SW 1271 (cell line): ENCODE measurements at places on chromosomes 11 and 22.
A peak's percentile ranks its signal among the peaks of the same experiment; 100 is the strongest.

DNA sequence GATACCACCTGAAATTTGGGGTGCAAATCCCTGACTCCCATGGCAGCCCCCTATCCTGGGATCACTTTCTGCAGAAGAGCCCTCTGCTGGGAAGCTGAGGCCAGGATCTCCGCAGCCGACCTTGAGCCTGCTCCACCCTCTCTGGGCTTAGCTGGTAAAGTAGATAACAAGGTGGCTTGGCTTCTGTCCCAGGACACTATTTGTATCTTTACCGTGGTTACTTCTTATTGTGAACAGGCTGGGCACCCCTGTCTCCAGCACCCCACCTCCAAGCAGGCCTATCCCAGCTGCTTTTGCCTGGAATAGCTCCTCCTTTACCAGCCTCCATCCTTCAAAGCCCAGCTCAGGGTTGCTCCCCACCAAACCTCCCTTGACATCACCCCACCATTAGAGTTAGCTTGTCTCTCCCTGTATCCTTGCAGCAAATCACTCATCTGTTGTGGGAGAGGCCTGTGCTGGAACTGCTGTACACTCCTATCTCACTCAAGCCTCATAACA, 35.2 kb upstream of the P2RY2 start:
- no peak for DNase-seq

DNA sequence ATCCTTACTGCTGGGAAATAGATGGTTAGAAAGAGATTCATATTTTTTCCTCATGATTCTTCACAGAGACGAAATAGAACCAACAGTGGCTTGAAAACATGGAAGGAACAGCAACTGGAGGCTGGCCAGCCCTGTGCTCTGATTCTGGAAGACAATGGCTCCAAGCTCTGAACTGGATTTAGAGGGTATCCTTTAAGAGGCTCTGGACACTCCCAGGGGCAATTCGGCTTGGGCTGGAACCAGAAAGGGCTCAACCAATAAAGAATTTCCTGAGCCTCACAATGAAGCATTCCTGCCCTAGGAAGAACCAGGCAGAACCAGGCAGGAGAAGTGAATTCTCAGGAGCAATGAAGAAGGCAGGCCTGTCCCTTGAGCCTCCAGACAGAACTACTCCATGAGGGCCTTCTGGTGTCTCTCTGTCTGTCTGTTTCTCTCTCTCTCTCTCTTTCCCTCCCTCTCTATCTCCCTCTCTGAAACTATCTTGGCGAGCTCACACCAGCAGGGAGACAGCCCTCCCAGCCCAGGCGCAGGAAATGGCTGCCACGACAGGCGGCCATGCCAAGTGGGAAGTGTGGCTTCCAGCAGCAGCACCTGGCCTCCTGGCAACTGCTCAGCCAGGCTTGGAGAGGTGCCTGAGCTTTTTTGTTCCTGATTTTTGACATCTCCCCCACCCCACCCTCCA, 93.3 kb downstream of the RCN1 start:
- no peak for DNase-seq

DNA sequence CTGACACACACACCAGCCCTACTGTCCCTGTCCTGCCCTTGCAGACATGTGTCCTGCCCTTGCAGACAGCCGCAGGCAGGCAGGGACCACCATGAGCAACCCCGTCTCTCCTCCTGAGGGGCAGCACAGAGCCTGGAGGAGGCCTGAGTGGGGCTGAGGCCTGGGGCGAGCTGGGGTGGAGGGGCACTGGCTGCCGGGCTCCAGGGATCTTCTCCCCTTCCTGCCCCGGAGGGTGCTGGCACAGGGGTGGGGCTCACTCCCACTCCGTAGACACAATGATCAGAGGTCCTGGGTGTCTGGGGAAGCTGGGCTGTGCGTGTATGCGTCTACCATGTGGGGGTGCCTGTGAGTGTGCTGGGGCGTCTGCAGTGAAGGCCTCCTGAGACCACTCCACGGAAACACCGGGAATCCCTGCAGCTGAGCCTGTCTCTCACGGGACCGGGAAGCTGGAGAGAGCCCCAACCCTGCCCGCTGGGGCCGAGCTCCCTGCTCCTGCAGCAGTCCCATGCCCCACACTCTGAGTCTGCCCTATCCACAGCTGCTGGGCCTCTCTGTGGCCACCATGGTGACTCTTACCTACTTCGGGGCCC, 588 bp downstream of the TSPAN32 start:
- DNase-seq, result no peak

DNA sequence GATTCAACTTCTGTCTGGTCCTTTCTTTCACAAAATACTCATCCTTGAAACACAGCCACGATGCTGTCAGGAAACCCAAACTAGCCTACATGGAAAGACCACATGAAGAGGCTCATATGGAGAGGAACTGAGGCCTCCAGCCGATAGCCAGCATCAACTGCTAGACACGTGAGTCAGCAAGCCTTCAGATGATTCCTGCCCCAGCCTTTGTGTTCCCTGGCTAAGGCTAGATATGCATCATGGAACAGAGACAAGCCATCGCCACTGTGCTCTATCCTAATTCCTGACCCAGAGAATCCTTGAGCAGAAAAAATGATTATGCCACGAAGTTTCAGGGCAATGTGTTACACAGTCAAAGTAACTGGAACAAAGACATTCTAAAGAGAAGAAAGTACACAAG, 75.5 kb downstream of the ENTHD1 start:
- DNase-seq, result no peak

- DNase-seq, result no peak
Measured at GRCh38 chr22:20039683-20040325, 18.9 kb downstream of the TANGO2 start.

DNA sequence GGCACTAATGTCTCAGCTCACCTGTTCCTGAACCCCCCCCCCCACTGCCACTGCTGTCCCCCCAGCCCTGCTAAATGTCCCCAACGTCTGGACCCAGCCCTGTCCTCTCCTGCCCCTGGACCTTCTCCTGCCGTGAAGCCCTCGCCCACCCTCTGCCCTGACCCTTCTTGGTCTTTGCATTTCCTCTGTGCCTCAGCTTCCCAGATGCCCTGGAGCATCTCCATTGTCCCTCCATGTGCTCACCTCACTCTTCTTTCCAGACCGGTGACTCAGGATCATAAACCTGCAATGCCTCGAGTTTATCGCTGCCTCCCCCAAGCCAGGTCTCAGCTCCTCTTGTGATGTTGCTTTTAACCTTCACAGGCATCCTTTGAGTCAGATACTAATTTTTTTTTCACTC, 416.4 kb downstream of the BRD1 start:
- DNase-seq, result no peak

DNA sequence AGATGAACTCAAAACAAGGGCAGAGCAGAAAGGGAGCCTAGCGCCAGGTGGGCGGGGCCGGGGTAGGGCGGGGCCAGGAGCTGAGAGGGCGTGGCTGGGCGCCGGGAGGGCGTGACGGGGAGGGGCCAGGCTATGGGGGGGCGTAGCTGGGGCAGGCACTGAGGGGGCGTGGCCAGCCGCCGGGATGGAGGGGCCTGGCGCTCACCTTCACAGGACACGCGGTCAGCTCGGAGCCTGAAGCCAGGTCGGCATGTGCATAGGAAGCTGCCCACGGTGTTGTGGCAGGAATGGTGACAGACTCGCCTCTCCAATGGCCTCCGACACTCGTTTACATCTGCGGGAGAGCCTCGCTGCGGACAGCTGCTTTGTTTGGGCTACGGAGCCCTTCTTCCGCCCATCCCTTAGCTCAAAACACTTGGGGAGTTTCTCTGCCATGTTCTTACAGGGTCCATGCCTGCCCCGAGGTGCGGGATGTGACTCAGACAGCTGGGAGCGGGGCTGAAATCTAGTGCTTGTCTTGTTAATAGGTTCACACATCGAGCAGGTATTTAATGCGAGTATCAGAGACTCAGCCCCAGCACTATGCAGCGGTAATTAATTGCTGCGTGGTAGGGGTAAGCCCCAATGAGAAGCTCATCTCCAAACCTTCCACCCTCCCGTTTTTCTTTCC, 13.4 kb downstream of the VWCE start:
- DNase-seq, result no peak

GRCh38 chr11:57675176-57675941, 7.4 kb downstream of the ZDHHC5 start:
- DNase-seq, result no peak

- no peak for DNase-seq
Measured at GRCh38 chr22:49838771-49839717, 11.4 kb upstream of the BRD1 start.

- DNase-seq, result no peak
Measured at GRCh38 chr11:25596701-25597100, 735.2 kb upstream of the ANO3 start.

GRCh38 chr11:34468209-34468841, 29.6 kb downstream of the CAT start:
- no peak for DNase-seq

- DNase-seq, result no peak
Measured at GRCh38 chr22:45090497-45090910, 73.2 kb upstream of the NUP50 start.

GRCh38 chr11:12110714-12111548, 541 bp downstream of the MICAL2 start:
- peak; percentile 47 for DNase-seq

GRCh38 chr22:24952837-24953383, 394 bp downstream of the KIAA1671 start:
- DNase-seq, result no peak

- DNase-seq, result no peak
Measured at GRCh38 chr11:111691741-111692140, 74.4 kb downstream of the PPP2R1B start.

- DNase-seq, result no peak
Measured at GRCh38 chr11:44885065-44885810, 65.4 kb downstream of the TP53I11 start.

DNA sequence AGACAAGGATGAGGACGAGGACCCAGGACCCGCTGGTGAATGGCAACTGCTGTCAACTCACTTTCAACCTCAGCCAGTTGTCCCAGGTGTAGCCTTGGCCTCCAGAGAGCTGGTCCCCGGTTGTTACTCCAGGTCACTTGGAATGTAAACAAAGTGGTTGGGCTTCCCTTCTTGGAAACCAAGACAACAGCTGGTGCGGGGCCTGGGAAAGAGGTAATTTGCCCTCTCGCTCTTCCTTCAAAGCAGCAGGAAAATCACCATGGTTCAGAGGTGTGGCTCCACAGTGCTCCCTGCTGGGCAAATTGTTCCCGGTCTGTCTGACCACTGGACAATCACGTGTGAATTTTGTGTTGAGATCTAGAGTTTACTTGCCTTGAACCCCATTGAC, 15.0 kb downstream of the SLC1A2 start:
- no peak for DNase-seq

DNA sequence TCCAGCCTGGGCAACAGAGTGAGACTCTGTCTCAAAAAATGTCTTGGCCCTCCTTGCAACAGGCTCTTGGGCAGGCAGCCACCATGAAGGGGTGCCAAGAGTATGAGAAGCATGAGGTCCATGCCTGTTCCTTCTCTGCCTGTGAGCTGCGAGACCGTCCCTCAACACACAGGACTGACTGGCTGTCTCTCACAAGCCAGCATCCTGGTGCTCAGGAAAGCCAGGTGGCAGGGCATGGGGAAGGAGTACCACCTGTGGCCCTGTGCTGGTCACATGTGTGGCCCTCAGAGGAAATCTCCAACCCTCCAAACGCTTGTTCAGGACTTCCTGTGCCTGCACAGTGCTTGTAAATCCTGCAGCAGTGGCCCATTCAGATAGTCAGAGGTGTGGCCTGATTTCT, 83.2 kb downstream of the ATXN10 start:
- DNase-seq, result no peak

- DNase-seq, result no peak
Measured at GRCh38 chr11:67366961-67367760, 6.2 kb downstream of the CLCF1 start.

GRCh38 chr11:47572715-47573255, 6.0 kb downstream of the KBTBD4 start:
- no peak for DNase-seq

- no peak for DNase-seq
Measured at GRCh38 chr11:132744771-132745170, 787.5 kb downstream of the OPCML start.

GRCh38 chr22:41364955-41365354, 16.8 kb upstream of the TEF start:
- DNase-seq, result no peak

- no peak for DNase-seq
Measured at GRCh38 chr11:127458561-127458960, 458.0 kb upstream of the KIRREL3 start.

GRCh38 chr22:48737461-48738203, 1090.0 kb downstream of the BRD1 start:
- DNase-seq, result no peak

GRCh38 chr11:66242095-66242765, 26.2 kb upstream of the RAB1B start:
- DNase-seq, result no peak

DNA sequence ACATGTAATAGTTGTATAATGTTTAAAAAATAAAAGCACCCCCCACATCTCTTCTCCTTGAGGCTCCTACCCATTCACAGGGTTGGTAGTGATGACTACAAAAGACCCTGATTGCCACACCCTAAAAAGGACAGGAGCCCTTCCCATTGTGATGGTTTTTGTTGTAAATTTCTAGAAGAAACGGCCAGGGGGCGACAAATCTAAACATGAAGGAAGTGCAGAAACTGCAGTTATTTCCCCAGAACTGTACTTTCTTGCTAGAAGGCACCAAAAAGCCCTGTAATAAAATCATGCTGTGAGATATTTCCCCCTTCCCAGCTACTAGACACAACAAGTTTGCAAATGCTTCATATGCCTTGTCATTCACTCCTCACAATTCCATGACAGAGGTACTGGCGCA, 10.8 kb downstream of the PRR5L start:
- DNase-seq, result no peak

GRCh38 chr11:1150769-1151365, 6.9 kb upstream of the MUC5AC start:
- no peak for DNase-seq

GRCh38 chr11:65595543-65596281, at the start of gene KCNK7:
KCNK7 (minus strand) TSS chr11:65595800; CDS start chr11:65595772, 28 bp downstream.
- no peak for DNase-seq

DNA sequence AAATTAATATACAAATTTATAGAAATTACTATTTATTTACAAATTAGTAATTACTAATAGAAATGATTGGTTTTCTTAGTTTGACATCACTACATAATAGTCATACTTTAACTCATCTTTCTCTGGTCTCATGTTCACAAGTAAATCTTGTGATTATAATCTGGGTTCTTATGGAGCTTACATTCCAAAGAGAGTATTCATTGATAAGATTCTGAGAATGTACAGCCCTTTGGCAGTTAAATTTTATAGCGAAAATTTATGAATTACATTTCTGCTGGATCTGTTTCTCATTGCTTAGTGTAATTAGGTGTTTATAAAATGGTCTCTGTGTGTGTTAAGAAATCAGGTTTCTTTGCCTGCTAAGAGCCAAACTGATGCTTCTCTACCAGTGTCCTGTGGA, 175.2 kb downstream of the TMEM135 start:
- DNase-seq, result no peak

GRCh38 chr11:67548555-67549110, 25.4 kb upstream of the CABP2 start:
- no peak for DNase-seq

GRCh38 chr11:105612771-105613170, 2.9 kb downstream of the GRIA4 start:
- no peak for DNase-seq

DNA sequence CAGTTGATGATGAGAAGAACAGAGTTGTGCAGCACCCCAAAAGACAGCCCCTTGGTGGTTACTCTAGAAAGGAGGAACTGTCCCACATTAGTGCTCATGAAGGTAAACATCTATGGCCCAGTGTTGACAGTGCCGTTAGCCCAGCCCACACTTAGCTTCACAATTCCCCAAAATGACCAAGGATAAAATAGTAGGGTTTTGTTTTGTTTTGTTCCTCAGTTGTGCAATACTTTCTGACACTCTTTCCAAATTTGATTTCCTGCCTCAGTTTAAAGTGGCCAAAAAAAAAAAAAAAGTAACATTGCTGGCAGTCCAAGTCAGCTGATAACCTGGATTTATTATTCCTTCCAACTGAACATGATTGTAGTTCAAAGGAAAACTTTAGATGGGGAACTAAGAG, 269.4 kb downstream of the TMEM135 start:
- DNase-seq, result no peak
